Tibial artery (tissue), 4 donors: ENCODE measurements at places on chromosomes 7 and 10.

DNA sequence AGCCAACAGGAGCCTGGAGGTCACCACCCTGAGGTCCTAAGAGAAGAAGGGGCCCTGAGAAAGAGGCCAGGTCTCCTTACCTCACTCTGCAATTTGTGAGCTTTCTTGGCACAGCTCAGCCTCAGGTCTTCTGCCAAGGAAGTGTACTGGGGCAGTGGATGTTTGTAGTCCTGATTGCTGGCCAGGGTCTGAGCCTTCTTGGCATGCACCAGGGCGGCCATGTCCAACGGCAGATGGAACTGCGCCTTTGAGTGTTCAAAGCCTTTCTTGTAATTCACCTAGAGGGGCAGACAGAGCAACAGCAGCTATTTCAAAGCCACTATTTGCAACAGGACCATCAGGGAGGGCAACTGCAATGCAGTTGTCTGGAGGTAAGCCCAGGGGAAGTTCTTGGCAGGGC is 51.7 kb downstream of the NRAP start:
- H3K27ac ChIP-seq: no peak overlapping the region
- H3K27me3 ChIP-seq: no peaks in the 10 kb centered on the region
- H3K4me1 ChIP-seq: peaks cover 3% of the 10 kb centered on the region

GRCh38 chr7:2074691-2075090 is 158.1 kb downstream of the MAD1L1 start:
- no peaks in the 10 kb centered on the region for H3K36me3 ChIP-seq
- no peaks in the 10 kb centered on the region for H3K4me1 ChIP-seq
- no peaks in the 10 kb centered on the region for H3K27me3 ChIP-seq

GRCh38 chr7:106023369-106024322 is 60.6 kb downstream of the CDHR3 start:
- no peak overlapping the region for H3K27ac ChIP-seq
- no peak overlapping the region for H3K4me3 ChIP-seq
- H3K27me3 ChIP-seq: no peaks in the 10 kb centered on the region
- DNase-seq: no peak
- no peaks in the 10 kb centered on the region for H3K4me1 ChIP-seq

GRCh38 chr7:33691180-33691579 is 214.2 kb upstream of the BMPER start:
- no peaks in the 10 kb centered on the region for H3K27me3 ChIP-seq
- no peaks in the 10 kb centered on the region for H3K36me3 ChIP-seq
- H3K4me1 ChIP-seq: peaks cover 3% of the 10 kb centered on the region
- H3K4me3 ChIP-seq: no peak overlapping the region

DNA sequence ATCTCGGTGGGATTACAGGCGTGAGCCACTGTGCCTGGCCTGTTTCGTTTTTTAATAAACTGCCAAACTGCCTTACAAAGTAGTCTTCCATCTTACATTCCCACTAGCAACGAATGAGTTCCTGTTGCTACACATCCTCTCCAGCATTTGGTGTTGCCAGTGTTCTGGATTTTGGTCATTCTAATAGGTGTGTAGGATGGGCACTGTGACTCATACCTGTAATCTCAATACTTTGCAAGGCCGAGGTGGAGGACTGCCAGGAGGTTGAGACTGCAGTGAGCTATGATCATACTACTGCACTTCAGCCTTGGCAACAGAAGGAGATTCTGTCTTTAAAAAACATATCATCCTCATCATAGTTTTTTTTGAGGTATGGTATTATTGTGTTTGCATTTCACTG is 21.4 kb upstream of the RSBN1L start:
- DNase-seq: no peak
- H3K4me3 ChIP-seq: no peak overlapping the region
- H3K27ac ChIP-seq: no peak overlapping the region
- no peaks in the 10 kb centered on the region for H3K27me3 ChIP-seq

- no peak for DNase-seq
- H3K36me3 ChIP-seq: no peaks in the 10 kb centered on the region
- peaks cover 10% of the 10 kb centered on the region for H3K4me1 ChIP-seq
- H3K27me3 ChIP-seq: no peaks in the 10 kb centered on the region
- no peak overlapping the region for H3K27ac ChIP-seq
These were observed 11.5 kb upstream of the KLRG2 start for GRCh38 chr7:139494835-139495579.

- no peaks in the 10 kb centered on the region for H3K27me3 ChIP-seq
- no peak for DNase-seq
- no peaks in the 10 kb centered on the region for H3K36me3 ChIP-seq
- H3K4me1 ChIP-seq: peaks cover 24% of the 10 kb centered on the region
- no peak overlapping the region for H3K27ac ChIP-seq
These were observed 74.9 kb upstream of the STEAP1B start for GRCh38 chr7:22574754-22575520.

DNA sequence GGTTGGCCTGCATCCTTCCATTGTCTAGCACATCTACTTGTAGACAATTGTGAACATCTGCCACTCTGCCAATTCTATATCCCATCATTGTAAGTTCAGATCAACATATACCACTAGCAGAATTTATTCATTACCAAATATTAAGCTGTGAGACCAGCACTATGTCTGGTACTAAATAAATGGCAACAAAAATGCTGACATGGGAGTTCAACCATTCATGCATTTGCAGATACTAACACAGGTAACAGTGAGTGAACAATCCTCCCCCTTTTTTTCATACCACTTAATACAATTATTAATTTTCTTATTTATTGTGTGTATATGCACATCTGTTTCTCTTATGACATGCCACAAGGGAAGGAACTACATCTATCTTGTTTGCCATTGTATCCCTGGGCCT is 11.9 kb downstream of the POLR1F start:
- no peak overlapping the region for H3K4me3 ChIP-seq
- H3K27ac ChIP-seq: no peak overlapping the region
- peaks cover 25% of the 10 kb centered on the region for H3K36me3 ChIP-seq
- DNase-seq: no peak
- H3K27me3 ChIP-seq: no peaks in the 10 kb centered on the region

- H3K4me1 ChIP-seq: peaks cover 4% of the 10 kb centered on the region
- H3K4me3 ChIP-seq: no peak overlapping the region
- no peaks in the 10 kb centered on the region for H3K36me3 ChIP-seq
- H3K27me3 ChIP-seq: peaks cover 18% of the 10 kb centered on the region
- peak; percentile 48 for DNase-seq
- H3K27ac ChIP-seq: no peak overlapping the region
These were observed 4.8 kb downstream of the UPK3B start for GRCh38 chr7:76514926-76515771.

DNA sequence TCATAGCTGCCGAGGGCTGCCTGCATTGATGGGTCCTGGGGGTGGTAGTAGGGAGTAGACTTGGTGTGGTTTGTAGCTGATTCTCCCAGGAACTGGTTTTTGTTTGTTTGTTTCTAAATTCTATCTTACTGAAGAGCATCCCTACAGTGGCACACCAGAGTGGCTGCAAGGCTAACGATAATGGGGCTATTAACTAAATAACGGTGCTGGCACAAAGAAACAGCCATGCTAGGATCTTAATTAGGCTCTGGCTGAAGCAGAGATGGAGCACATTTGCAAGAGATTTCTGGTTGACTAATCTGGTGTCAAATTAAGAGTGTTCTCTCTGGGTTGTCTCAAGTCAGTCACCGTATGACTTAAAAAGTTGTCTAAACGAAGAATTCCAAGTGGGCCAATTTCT is 590.0 kb downstream of the NRG3 start:
- H3K4me3 ChIP-seq: no peak overlapping the region
- DNase-seq: no peak
- no peaks in the 10 kb centered on the region for H3K36me3 ChIP-seq

DNA sequence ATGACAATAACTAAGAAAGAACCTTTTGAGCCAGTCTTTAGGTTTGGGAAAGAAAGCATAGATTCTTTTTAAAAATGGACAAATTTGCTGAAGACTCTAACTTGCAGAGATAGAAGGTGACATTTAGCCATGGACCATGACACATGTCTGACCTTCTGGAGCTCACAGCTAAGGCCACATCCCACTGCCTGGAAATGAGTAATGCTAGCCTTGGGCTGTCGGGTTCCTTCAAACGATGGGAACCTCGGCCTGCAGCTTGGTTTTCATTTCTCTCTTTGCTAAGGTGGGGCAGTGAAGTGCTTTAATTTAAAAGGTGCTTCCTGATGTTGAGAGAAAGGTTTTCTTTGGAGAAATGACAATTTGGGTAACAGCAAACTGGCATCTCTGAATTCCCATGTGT is 223.2 kb downstream of the FANK1 start:
- H3K4me1 ChIP-seq: no peaks in the 10 kb centered on the region
- no peak overlapping the region for H3K27ac ChIP-seq
- H3K36me3 ChIP-seq: no peaks in the 10 kb centered on the region
- no peak for DNase-seq

- no peaks in the 10 kb centered on the region for H3K27me3 ChIP-seq
- peaks cover 4% of the 10 kb centered on the region for H3K4me1 ChIP-seq
- H3K4me3 ChIP-seq: no peak overlapping the region
- no peak for DNase-seq
- no peak overlapping the region for H3K27ac ChIP-seq
These were observed 194.7 kb downstream of the GALNT17 start for GRCh38 chr7:71326595-71326994.

GRCh38 chr7:132739271-132739955 is 163.1 kb upstream of the PLXNA4 start:
- H3K27ac ChIP-seq: no peak overlapping the region
- H3K36me3 ChIP-seq: no peaks in the 10 kb centered on the region
- H3K4me1 ChIP-seq: no peaks in the 10 kb centered on the region
- peaks cover 12% of the 10 kb centered on the region for H3K27me3 ChIP-seq
- H3K4me3 ChIP-seq: no peak overlapping the region

GRCh38 chr10:96266118-96266770 is 5.1 kb downstream of the BLNK start:
- peaks cover 8% of the 10 kb centered on the region for H3K4me1 ChIP-seq
- H3K36me3 ChIP-seq: no peaks in the 10 kb centered on the region
- H3K27me3 ChIP-seq: no peaks in the 10 kb centered on the region
- no peak overlapping the region for H3K27ac ChIP-seq
- no peak for DNase-seq
- H3K4me3 ChIP-seq: no peak overlapping the region

- H3K4me3 ChIP-seq: no peak overlapping the region
- peaks cover 50% of the 10 kb centered on the region for H3K36me3 ChIP-seq
- peaks cover 16% of the 10 kb centered on the region for H3K4me1 ChIP-seq
These were observed 11.6 kb downstream of the SEC23IP start for GRCh38 chr10:119903946-119904666.

GRCh38 chr7:155840262-155840885 is 28.1 kb upstream of the SHH start:
- no peak overlapping the region for H3K4me3 ChIP-seq
- no peak overlapping the region for H3K27ac ChIP-seq
- no peaks in the 10 kb centered on the region for H3K27me3 ChIP-seq
- no peak for DNase-seq

GRCh38 chr7:32393861-32394260 is 96.3 kb downstream of the LSM5 start:
- no peaks in the 10 kb centered on the region for H3K27me3 ChIP-seq
- no peak overlapping the region for H3K27ac ChIP-seq
- H3K4me1 ChIP-seq: no peaks in the 10 kb centered on the region
- H3K36me3 ChIP-seq: no peaks in the 10 kb centered on the region
- DNase-seq: no peak
- H3K4me3 ChIP-seq: no peak overlapping the region

DNA sequence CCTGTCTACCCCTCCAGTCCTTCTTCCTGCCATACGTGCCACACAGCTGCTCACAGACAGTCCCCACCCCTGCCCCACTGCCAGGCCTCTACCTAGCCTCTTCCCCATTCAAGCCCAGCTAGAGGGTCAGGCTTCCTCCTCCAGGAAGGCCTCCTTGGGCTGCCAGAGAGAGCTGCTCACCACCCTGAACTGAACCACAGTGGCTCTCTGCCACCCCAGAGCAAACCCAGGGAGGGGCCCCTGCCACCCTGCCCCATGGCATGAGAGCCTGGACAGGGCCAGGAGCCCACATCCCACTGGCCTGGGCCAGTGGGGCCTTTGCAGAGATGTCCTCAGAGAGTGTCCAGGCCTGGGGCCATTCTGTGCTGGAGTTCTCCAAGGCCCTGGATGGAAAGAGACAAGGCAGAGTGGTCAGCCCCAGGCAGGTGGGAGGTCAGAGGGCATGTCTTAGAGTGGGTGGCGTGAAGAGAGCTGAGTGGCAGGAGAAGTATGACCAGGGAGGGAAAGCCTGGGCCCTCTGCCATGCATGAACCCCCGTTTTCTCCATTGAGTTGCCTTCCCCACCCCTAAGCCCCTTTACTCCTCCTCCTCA is 40.4 kb downstream of the TMEM270 start:
- no peak overlapping the region for H3K4me3 ChIP-seq
- H3K36me3 ChIP-seq: no peaks in the 10 kb centered on the region
- H3K4me1 ChIP-seq: peaks cover 85% of the 10 kb centered on the region
- H3K27me3 ChIP-seq: no peaks in the 10 kb centered on the region
- H3K27ac ChIP-seq: peak overlapping the region; percentile 93

GRCh38 chr7:101321491-101322401 is at the start of gene IFT22:
Gene IFT22, minus strand, starts transcription at chr7:101321812. Its CDS starts 103 bp downstream, at chr7:101321709.
- peaks cover 20% of the 10 kb centered on the region for H3K36me3 ChIP-seq

DNA sequence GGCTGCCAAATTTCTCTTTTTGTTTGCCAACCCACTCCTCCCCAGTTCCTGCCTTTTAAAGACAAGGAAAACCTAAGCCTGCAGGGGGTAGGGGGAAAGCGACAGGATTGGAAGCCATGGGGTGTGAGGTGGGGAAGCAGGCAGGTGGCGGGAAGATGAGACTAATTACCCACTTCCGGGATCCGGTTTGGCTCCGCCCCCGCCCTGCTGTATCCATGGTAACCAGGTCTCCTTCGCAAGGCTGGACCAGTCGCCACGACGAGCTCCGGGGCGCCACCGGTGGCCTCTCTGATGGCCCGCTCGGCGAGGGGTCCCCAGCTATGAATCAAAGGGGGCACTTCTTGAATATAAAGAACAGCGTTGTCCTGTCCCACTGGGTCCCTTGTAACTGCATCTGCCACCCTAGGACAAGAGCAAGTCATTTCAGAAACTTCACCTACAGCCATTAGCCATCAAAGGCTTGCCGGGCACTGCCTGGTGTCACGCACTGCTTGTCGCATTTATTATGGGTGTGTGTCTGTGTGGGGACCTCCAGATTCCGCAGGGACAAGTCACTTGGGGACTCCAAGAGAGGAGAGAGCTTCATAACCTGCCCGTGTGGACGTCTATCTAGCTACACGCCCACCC is 55.4 kb upstream of the LMTK2 start:
- no peak for DNase-seq
- H3K4me3 ChIP-seq: no peak overlapping the region
- no peaks in the 10 kb centered on the region for H3K4me1 ChIP-seq

- H3K4me1 ChIP-seq: no peaks in the 10 kb centered on the region
- H3K4me3 ChIP-seq: no peak overlapping the region
- H3K27me3 ChIP-seq: no peaks in the 10 kb centered on the region
- H3K36me3 ChIP-seq: no peaks in the 10 kb centered on the region
- no peak overlapping the region for H3K27ac ChIP-seq
- DNase-seq: no peak
These were observed 18.4 kb upstream of the MACROH2A2 start for GRCh38 chr10:70034232-70034631.

- H3K4me3 ChIP-seq: no peak overlapping the region
- no peak overlapping the region for H3K27ac ChIP-seq
- no peak for DNase-seq
These were observed 160.6 kb downstream of the MLLT10 start for GRCh38 chr10:21694631-21695030.

DNA sequence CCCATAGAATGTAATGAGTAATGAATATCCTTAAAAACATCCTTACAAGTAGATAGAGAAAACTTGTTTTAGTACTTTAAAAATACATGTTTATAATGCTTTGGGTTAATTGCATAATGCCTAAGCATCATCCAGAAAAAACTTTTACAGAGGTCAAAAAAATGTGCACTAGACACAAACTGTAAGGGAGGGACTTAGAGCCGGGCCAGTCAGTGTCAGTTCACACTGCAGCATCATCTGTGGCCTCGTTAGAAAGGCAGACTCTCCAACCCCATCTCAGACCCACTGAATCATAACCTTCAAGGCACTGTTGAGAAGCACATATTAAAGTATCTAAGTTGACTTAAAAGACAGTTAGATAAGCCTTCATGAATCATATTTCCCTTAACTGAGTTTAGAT is 230.1 kb upstream of the PRPS1L1 start:
- no peaks in the 10 kb centered on the region for H3K27me3 ChIP-seq
- no peaks in the 10 kb centered on the region for H3K4me1 ChIP-seq
- H3K36me3 ChIP-seq: no peaks in the 10 kb centered on the region
- H3K27ac ChIP-seq: no peak overlapping the region
- no peak for DNase-seq
